ENCODE measurements at places on chromosomes 11 and 22. TPM values are rescaled to one million over a fixed set of nuclear protein-coding genes. Genes with fewer than 3 reads are reported as not detected.
A peak's percentile ranks its signal among the peaks of the same experiment; 100 is the strongest.

OSM gene
- total RNA-seq: not detected

SLC37A2 gene
- total RNA-seq: 1.2 TPM

PIM3 gene
- 43.4 TPM for total RNA-seq

VWCE gene
- 20.6 TPM for total RNA-seq

CYB5R2 gene
- total RNA-seq: 44.5 TPM

TIGD3 gene
- total RNA-seq: 1.2 TPM

TESMIN gene
- total RNA-seq: 45.2 TPM

GNAZ gene
- total RNA-seq: 5.0 TPM

TRIM6 gene
- 14.1 TPM for total RNA-seq

OR5B21 gene
- not detected for total RNA-seq

DRD2 gene
- total RNA-seq: 0.44 TPM

- H3K4me3 ChIP-seq: no peak overlapping the region
- H3K4me1 ChIP-seq: no peaks in the 10 kb centered on the region
- no peaks in the 10 kb centered on the region for H3K27me3 ChIP-seq
- H3K36me3 ChIP-seq: no peaks in the 10 kb centered on the region
- H3K27ac ChIP-seq: no peak overlapping the region
- DNase-seq: peak; percentile 80
Measured at GRCh38 chr11:72573072-72573854, 101.0 kb downstream of the PDE2A start.

GRCh38 chr11:12723421-12724300, 49.4 kb downstream of the TEAD1 start:
- H3K4me3 ChIP-seq: peak overlapping the region; percentile 37
- no peak for DNase-seq
- H3K4me1 ChIP-seq: peaks cover 31% of the 10 kb centered on the region
- no peaks in the 10 kb centered on the region for H3K36me3 ChIP-seq

DNA sequence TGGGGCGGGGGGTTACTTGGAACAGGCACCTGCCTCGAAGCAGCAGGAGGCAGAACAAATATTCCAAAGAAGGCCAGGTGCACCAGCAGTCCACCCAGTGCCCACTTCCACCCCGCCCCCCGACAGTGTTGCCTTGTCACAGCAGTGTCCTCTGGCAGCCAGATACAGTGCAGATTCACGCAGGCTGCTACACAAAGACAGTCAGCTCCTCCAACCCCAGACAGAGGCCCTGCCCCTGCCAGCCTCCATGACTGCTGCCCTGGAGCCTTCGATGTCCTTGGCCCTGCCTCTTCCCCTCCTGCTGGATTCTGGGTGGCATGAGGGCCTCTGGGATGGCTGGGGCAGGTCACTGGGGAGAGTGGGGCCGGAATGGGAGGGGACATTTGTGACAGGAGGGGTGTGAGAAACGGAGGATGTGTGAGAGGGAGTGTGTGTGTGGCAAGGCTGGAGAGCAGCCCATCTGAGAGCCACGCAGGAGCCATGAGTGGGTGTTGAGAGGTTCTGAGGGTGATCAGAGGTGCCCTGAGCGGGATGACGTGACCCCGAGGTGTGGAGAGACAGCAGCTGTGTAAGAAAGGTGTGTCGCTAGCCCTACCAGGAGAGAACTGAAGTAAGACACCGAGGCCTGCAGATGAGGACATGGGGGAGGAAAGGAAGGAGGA, 173.7 kb downstream of the CEP164 start:
- H3K27ac ChIP-seq: no peak overlapping the region
- peak overlapping the region; percentile 28 for H3K4me3 ChIP-seq
- H3K27me3 ChIP-seq: no peaks in the 10 kb centered on the region
- peaks cover 5% of the 10 kb centered on the region for H3K4me1 ChIP-seq
- no peaks in the 10 kb centered on the region for H3K36me3 ChIP-seq
- no peak for DNase-seq

DNA sequence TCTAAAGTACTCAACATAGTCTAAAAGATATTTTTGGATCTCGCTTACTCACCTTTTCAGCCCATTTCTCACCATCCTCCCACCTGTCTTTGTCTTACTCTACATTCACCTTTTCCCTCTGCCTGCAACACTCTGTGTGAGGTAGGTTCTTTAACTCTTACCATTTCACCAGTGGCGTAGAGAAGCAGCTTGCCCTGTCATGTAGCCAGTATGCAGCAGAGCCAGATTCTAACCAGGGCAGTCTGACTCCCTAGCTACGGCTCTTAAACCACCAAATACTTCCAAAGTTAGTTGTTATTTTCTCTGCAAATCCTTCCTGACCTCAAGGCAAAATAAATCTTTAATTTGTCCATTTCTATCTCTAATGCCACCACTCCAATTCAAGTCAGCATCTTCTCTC, 7.5 kb downstream of the ALG8 start:
- no peak overlapping the region for H3K4me3 ChIP-seq
- H3K27ac ChIP-seq: no peak overlapping the region
- peaks cover 20% of the 10 kb centered on the region for H3K36me3 ChIP-seq
- no peaks in the 10 kb centered on the region for H3K4me1 ChIP-seq
- DNase-seq: no peak

DNA sequence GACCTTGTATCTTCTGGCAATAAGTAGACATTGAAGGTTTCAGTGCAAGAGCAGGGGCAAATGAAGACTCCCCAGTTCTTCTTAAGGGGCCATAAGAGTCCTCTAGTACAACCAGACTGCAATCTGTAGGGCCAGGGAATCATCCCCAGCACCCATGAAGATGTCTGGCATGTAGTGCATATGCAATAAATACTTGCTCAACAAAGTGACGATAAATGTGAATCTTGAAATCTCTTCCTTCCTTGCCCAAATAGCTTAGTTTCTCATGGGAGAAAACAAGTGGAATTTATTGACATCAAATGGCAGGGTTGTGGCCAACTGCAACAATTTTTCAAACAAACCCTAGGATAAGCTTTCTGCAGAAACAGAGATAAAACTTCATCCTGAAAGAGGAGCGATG, 107.6 kb downstream of the ABTB2 start:
- no peak for DNase-seq
- H3K36me3 ChIP-seq: no peaks in the 10 kb centered on the region
- no peak overlapping the region for H3K4me3 ChIP-seq
- H3K4me1 ChIP-seq: no peaks in the 10 kb centered on the region
- no peaks in the 10 kb centered on the region for H3K27me3 ChIP-seq

DNA sequence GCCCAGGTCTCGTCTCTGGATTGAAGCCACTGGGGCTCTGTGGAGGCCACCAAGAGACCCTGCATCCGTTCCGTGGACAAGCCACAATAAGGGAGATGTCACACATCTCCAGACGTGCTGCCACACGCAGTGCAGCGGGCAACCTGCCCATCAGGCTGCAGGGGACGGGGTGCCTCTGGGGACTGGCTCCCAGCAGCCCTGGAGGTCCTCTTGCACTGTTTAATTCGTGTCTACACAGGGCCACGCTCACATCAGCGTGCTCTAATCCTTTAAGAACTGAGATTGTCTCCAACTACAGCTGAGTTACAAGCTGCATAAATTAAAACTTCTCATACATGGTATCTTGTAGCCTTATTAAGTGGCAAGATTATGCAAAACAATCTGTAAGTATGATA, 1232.2 kb downstream of the BRD1 start:
- DNase-seq: no peak
- H3K4me1 ChIP-seq: no peaks in the 10 kb centered on the region
- H3K27ac ChIP-seq: no peak overlapping the region

DNA sequence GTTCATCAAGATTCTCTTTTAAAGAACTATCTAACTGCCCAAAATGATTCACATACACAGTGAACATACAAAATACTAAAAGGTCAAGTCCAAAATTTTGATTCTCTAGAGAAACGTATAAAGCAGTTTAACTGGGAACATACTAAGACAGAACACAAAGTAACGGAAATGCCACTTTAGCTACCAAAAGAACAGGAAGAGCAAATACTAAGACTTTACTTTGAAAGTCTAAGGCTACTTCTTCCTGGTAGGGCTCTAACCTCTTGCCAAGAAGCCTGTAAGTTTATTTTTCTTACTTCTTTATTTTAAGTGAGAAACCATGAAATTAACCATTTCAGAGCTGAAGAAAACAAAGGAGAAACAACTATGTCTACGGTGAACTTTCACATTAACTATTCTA, 6.2 kb downstream of the PICALM start:
- H3K4me3 ChIP-seq: no peak overlapping the region
- no peaks in the 10 kb centered on the region for H3K36me3 ChIP-seq
- no peaks in the 10 kb centered on the region for H3K4me1 ChIP-seq

- H3K36me3 ChIP-seq: no peaks in the 10 kb centered on the region
- H3K4me3 ChIP-seq: no peak overlapping the region
- no peak overlapping the region for H3K27ac ChIP-seq
- DNase-seq: no peak
Measured at GRCh38 chr22:29912605-29913398, 29.8 kb downstream of the MTMR3 start.

DNA sequence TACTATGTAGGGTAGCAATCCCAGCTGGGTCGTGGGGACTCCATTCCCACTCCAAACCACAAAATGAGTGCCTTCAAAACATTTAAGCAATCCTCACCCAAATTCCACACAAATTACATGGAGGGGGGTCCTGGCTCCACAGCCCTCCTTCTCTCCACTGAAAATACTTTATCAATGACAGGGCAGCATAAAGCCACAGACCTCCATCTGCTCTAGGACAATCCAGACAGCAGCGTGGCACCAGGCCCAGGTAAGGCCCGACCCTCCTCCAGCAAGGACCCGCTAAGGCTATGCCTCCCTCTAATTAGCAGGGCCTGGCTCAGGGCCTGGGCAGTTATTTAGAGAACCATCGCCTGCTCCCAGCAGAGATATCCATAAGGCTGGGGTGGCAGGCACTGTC, at the start of gene PANX3:
PANX3 (plus strand) TSS at position 365 of the 400 bp plus-strand sequence. CDS start 129 bp downstream, outside the sequence.
- H3K4me1 ChIP-seq: no peaks in the 10 kb centered on the region
- no peak within 1 kb of the TSS for H3K27ac ChIP-seq
- H3K4me3 ChIP-seq: no peak within 1 kb of the TSS

GRCh38 chr22:29267462-29267857, 321 bp downstream of the RHBDD3 start:
- peaks cover 56% of the 10 kb centered on the region for H3K36me3 ChIP-seq
- H3K4me3 ChIP-seq: peak overlapping the region; percentile 92
- no peak for DNase-seq
- no peaks in the 10 kb centered on the region for H3K27me3 ChIP-seq

DNA sequence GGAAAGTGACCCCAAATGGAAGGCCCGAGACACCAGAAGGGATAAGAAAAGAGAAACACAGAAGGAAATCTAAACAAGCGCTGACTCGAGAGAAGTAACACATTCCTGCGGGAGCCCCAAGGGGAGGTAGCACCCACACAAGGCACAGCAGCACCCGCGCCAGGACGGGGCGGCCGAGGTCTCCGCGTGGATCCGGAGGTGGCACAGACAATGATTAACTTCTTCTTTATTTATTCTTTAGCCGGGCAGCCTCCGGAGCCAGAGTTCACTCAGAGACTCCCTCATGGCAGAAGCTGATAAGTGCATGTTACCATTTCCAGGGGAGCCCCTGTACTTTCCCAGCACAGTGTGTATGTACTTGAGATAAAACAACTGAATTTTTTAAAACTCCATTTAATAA, 5.1 kb downstream of the TOLLIP start:
- H3K27ac ChIP-seq: no peak overlapping the region
- DNase-seq: no peak
- peaks cover 4% of the 10 kb centered on the region for H3K36me3 ChIP-seq
- H3K4me1 ChIP-seq: no peaks in the 10 kb centered on the region

GRCh38 chr11:13209379-13209778, 68.2 kb upstream of the BMAL1 start:
- H3K27ac ChIP-seq: no peak overlapping the region
- H3K36me3 ChIP-seq: no peaks in the 10 kb centered on the region
- no peaks in the 10 kb centered on the region for H3K27me3 ChIP-seq
- no peak for DNase-seq

DNA sequence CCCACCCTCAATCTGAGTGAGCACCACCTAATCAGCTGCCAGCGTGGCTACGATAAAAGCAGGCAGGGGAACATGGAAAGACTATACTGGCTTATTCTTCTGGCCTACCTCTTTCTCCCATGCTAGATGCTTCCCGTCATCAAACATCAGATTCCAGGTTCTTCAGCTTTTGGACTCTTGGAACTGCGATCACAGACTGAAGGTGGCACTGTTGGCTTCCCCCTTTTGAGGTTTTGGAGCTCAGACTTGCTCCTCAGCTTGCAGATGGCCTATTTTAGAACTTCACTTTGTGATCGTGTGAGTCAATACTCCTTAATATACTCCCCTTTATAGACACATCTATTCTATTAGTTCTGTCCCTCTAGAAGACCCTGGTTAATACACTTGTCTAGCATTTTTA, 543.7 kb upstream of the RAG2 start:
- no peak for DNase-seq
- no peak overlapping the region for H3K27ac ChIP-seq
- no peak overlapping the region for H3K4me3 ChIP-seq
- no peaks in the 10 kb centered on the region for H3K27me3 ChIP-seq

GRCh38 chr11:61294717-61295595, at the start of gene VWCE:
Gene VWCE, minus strand, starts transcription at chr11:61295316. Its CDS starts 279 bp downstream, at chr11:61295037.
- H3K27me3 ChIP-seq: peaks cover 3% of the 10 kb centered on the region
- peak; percentile 83 for DNase-seq
- peak within 1 kb of the TSS; percentile 81 for H3K4me3 ChIP-seq
- H3K27ac ChIP-seq: no peak within 1 kb of the TSS
- peaks cover 21% of the 10 kb centered on the region for H3K36me3 ChIP-seq

DNA sequence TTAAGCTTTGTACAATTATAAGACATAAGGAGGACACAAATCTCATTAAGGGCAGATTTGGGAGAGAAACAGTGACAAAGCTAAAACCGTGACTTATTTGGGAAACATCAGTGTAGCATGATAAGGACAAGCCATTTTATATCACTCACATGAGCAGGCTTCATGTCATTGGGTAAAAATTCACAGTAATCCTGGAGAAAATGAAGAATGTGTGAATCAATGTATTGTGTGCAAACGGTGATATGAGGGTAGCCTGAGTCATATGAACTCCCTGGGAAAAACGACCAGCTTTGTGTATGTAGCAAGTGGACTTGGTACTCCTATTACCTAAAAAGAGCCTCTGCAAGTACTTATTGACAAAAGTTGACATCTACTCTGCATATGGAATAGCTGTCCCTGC, 6.0 kb upstream of the TRIM34 start:
- no peaks in the 10 kb centered on the region for H3K36me3 ChIP-seq
- no peak overlapping the region for H3K4me3 ChIP-seq
- no peak overlapping the region for H3K27ac ChIP-seq
- no peaks in the 10 kb centered on the region for H3K27me3 ChIP-seq
- DNase-seq: no peak

- DNase-seq: no peak
- H3K4me1 ChIP-seq: peaks cover 11% of the 10 kb centered on the region
- no peaks in the 10 kb centered on the region for H3K36me3 ChIP-seq
- no peak overlapping the region for H3K27ac ChIP-seq
- H3K27me3 ChIP-seq: no peaks in the 10 kb centered on the region
- peak overlapping the region; percentile 15 for H3K4me3 ChIP-seq
Measured at GRCh38 chr22:42364604-42365110, 67.5 kb downstream of the NFAM1 start.

DNA sequence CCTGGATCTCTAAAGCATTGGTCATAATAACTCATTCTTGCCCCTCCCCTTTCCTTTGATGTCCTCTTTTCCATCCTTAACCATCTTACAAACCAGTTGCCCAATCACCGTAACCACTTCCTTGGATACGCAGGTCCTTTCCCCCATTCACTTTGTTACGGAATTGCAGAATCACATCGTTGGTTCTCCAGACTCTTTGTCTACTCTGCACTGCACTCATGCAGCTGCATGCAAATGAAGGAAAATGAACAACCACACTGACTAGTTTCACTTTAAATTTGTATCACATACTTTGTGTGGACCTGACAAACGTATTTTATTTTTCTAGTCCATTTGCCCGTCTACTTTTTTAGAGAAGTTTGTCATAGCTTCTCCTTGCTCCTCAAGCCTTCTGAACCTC, 69.9 kb downstream of the SLC5A12 start:
- no peak overlapping the region for H3K4me3 ChIP-seq
- no peaks in the 10 kb centered on the region for H3K36me3 ChIP-seq
- DNase-seq: no peak
- no peaks in the 10 kb centered on the region for H3K27me3 ChIP-seq
- no peak overlapping the region for H3K27ac ChIP-seq

Data from H9 (cell line).